ENCODE measurements at places on chromosomes 3 and 15. TPM values are rescaled to one million over a fixed set of nuclear protein-coding genes. Genes with fewer than 3 reads are reported as not detected.

Gene CBLB
- 24.7 TPM for polyA plus RNA-seq

Gene LRTM1
- polyA plus RNA-seq: not detected

- peak; percentile 50 for DNase-seq
Measured at GRCh38 chr3:47324278-47324865, 41.6 kb downstream of the KLHL18 start.

- no peak for DNase-seq
Measured at GRCh38 chr3:21484828-21485144, 266.2 kb downstream of the ZNF385D start.

DNA sequence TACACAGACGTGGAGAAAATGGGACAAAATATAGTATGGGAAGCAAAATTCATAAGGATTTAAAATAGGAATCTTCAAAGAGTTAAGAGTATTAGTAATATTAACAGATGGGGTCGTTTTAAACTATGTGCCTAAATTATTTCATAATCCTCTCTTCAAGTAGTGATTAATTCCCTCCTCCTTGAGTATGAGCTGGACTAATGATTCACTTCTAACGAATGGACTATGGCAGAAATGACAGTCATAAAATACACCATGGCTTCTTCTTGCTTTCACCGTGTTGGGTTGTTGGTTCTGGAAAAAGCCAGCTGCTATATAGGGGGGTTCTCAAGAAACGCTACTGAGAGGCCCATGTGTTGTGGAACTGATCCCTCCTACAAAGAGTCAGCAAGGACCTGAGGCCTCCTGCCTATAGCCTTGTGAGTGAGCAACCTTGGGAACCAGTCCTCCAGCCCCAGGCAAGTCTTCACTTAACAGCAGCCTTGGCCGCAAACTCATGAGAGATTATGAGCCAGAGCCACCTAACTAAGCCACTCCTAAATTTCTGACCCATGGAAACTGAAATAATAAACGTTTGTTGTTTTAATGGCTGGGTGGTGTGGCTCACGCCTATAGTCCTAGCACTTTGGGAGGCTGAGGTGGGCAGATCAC, 64.8 kb upstream of the ABHD2 start:
- DNase-seq: no peak

- DNase-seq: no peak
Measured at GRCh38 chr3:65030847-65031463, 343.2 kb upstream of the ADAMTS9 start.
